Calu3 (cell line): ENCODE measurements at places on chromosomes 3 and 15.
A peak's percentile ranks its signal among the peaks of the same experiment; 100 is the strongest.

GRCh38 chr3:24370352-24371090 lies 124.1 kb downstream of the THRB start:
- no peak for DNase-seq

- peak; percentile 0 for DNase-seq
Observed at GRCh38 chr3:128504533-128504915, 11.5 kb upstream of the GATA2 start.

DNA sequence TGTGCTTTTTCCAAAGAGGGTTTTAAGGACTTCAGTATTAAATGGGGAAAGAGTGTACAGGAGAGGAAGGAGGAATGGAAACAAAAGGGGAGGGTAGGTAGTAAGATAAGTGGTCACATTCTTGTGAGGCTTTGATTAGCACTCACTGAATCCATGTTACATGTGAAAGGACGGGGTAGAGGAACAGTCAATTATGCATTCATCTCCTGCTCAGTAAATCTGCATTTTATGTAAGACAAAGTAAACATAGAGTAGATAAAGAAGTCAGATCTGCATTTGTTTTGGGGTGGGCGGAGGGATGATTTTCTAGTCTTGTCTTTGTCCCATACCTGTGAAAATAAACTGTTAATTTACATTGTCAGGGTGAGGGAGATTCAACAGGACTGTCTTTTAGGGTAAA lies 50.8 kb downstream of the SACM1L start:
- DNase-seq = no peak

- no peak for DNase-seq
Observed at GRCh38 chr15:77255385-77255784, 164.5 kb downstream of the PEAK1 start.

- DNase-seq = no peak
Observed at GRCh38 chr3:145798007-145798406, 363.0 kb downstream of the PLOD2 start.

DNA sequence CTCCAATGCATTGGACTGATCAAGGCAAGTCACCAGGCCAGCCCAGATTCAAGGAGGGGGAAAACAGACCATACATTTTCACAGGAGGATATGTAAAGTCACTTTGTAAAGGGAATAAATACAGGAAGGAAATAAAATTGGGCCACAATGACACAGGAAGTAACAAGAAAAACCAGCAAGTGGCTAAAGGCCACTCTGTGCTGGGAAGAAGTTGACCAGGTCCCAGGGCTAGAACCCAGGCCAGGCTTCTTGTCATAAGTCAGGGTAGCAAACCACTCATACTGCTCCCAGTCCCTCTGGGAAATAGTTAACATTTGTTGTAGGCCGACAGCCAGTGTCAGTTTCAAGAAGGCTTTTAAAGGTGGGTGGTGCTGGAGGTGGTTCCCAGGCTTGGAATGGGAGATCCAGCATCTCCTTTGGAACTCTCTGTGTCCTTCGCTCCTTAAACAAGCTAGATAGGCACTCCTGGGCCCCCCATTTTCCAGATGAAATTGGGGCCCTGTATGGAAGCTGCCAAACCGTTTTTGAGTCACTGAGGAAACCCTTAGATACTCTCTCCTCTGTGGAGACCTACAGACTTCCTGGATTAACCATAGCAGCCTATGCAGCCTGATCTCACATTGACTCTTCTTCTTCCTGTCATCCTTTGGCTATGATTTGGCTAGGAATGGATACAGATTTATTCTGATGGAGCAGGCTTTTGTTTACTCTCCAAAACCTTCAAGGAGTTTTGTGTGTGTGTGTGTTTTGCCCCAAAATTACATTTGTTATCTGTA lies 14.7 kb upstream of the EDC3 start:
- no peak for DNase-seq

GRCh38 chr3:136311261-136311660 lies 61.1 kb downstream of the PCCB start:
- DNase-seq = no peak

DNA sequence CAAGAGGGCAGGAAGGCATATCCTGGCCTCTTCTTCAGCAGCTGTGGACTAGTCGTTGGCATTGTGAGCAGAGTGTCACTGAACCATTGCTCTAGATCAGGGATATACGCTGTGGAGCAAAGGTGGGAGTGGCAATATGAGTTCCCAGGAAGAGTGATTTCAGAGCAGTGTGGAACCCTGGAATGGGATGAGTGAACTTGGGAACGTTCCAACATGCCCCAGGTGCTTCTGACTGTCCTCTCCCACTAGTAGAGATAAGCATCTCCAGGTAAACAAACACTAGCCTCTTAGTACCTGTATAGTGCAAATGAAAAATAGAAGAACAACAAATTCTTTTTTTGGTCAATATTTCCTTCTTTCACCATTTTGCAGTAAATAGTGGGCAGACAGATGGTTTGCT lies 123.6 kb upstream of the VEPH1 start:
- DNase-seq = no peak

- DNase-seq = no peak
Observed at GRCh38 chr3:48521635-48522034, 17.7 kb upstream of the SHISA5 start.

- DNase-seq = no peak
Observed at GRCh38 chr3:128800241-128801187, 74.5 kb downstream of the RAB7A start.

DNA sequence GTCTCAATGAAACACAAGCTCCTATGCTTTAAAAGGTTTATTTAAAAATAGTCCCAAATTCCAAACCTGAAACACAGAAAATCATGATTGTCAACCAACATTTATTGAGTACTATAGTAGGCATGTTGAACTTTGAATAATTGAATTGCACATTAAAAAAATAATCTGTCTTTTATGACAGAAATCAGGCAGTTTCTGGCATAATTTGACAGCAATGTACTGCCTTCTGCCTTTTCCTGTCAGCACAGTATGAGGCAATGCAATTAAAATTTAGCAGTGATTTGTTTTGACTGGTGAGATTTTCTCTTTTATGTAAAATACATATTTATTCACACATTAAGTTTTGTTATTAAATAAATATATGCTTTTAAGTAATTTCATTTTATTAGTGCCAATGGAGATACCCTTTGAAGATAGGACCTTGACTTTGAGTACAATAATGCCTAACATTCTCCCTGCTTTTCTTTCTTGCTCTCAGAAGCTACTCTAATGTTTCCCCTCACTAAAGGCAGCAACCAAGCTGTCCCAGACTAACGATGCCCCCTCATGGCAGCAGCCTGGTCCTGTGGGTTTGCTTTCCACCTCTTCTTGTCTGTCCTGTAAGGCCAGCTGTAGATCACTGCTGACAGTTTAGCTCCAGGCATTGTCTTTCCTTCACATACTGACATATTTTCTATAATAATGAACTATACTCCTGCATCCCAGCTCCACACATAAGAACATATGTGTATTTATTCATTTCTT lies 346.7 kb downstream of the IL20RB start:
- DNase-seq = no peak

DNA sequence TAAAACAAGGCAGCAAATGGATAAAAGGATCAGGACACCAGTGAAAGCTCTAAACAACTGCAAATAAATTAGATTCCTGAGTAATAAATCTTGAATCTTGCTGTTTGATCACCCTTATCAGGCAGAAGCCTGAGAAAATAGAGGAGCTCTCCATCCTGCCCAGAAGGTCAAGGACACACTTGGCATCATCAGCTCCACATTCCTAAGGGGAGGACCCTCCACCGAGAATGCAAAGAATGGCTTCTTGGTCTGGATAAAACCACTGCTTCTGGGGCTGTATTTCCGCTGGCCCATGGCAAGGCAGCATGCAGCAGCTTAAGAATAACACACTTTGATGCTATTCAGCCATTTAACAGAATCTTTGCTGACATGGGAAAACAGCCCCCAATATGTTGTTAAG lies 108.9 kb upstream of the TSC22D2 start:
- DNase-seq = no peak

DNA sequence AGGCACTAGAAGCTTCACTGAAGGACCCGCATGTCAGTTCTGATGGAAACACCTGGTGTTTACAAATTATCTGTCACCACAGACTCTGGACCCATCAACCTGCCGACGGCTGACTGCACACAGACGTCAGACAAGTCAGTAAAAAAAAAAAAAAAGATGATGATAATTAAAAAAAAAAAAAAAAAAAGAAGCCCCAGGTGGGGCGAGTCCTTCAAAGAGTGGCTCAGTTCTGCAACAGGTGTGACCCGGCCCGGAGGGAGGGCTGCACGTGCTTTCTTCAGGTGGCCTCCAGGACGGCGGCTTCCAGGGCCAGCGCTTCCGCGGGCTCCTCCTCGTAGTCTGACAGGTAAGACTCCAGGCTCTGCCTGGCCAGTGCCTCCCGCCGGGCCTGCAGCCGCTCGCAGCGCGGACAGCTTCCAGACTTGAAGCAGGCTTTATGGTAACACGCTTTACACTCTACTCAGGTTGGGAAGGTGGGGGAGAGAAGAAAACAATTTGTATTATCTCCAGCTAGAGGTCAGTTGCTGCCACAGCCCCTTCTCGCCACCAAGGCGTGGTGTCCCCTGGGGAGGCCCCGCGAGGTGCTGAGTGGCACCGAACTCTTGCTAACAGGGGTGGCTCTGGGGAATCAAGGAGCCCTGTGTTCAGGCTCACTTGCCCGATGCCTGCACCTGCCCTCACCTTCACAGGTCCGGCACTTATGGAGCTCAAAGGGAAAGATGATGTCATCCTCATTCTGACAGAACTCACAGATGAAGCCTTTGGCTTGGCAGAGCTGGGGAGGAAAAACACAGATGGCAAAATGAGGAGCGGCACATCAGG lies 61.8 kb downstream of the RUBCN start:
- DNase-seq = no peak

DNA sequence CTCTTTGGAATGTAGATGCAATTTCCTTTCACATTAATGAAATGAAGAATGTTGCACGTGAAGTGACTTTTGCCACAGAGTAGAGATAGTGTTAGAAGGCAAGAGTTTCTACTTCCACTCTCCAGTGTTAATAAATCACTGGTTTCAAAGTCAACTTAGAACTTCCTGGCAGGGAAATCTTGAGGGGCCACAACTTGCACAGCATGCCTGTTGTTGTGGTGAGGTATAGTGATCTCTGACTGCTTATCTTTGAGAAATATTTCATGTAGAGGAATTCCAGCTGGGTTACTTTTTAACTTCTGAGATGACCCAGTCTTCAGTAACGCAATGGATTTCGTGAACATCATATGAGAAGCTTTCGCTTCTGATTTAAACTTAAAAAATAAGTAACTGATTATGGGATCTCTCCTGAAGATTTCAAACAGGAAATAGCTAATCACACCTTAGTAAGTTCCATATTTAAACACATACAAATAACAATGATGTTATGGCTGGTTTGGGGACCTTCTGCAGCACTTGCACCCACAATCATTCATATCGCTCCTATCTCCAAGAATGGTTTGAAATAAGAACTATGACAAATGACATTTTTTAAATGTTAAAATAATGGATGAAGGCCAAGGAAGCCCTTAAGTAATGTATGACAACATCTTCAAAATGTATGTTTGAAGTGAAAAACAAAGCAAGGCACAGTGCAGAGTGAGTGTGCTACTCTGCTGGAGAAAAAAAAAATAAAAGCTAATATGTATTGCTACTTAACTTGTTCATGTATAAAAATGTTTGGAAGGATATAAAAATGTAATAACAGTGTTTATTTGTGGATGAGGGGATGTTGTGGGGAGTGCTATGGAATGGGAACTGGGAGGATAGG lies 726.5 kb upstream of the NECTIN3 start:
- peak; percentile 64 for DNase-seq

- no peak for DNase-seq
Observed at GRCh38 chr3:38613426-38613825, 36.1 kb downstream of the SCN5A start.

DNA sequence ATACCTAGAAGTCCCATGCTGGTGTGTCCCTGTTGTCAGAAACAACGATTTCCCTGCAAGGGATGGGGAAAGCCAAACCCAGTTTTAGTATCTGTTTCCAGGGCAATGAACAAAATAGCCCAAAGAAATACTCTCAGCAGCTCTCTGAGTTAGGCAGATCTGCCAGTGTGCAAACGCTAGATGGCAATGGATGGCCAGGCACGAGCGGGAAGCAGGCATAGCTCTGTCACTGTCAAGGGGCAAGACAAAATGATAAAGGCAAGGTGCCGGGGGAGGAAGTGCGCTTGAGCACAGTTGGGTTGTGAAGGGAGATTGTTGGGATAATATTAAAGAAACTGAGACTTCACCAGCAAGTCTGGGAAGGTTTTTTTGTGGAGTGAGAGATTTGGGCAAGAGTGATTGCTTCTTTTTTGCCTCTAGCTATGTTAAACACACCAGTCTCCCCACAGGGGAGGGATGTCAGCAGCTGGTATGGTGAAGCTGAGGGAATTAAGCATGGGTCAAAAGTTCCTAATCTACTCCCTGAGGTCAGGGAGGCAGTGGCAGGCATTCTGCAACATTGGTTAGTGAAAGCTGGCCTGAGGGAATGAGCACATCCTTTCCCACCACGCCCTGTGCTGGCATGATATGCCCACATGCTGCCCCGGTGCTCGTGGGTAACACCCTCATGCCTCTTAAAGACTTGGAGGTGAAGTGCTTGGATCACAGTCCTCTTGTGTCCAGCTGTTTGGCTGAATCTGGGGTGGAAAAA lies 117.5 kb downstream of the PDCD6IP start:
- no peak for DNase-seq

DNA sequence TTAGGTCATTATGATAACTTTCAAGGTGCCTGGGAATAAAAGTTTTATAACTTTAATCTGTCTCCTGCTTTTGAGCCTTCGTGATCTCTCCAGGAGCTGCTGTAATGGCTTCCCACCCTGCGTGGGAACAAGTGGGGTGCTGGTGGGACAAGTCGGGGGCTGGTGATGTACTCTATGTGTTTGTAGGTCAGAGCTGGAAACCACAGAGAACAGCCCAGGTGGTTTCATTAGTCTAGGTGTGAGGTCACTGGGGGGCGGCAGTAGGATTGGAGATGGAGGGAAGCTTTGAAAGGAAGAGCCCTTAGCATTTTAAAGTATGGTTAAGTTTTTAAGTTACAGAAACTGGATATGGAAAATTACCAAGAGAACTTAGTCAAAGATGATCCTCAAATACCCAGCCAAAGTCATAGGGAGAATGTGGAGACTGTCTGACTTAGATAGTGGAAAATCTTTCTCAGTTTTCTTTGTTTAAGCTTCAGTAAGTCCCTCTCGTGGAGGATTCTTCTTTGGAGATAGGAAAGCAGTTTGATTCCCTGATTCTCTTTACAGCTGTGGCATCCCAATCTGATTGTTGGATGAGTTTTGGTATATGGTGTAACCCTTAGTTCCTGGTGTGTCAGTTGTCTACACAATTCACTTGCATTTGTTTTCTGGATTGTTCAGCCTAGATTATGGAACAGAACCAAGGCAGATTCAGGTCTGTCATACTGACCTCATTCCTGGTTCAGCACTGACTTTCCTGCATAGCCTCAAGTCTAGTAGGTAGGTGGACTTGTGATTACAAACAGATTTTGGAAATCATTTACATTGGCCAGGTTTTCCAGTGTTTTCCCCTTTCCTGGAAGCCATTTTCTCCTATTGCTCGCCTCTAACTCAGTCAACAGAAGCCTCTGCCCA lies 115.6 kb downstream of the FNDC3B start:
- no peak for DNase-seq
